ENCODE measurements at places on chromosomes 12 and 14.

GRCh38 chr14:75267141-75267721, 11.4 kb upstream of the FOS start:
- no peak for DNase-seq

DNA sequence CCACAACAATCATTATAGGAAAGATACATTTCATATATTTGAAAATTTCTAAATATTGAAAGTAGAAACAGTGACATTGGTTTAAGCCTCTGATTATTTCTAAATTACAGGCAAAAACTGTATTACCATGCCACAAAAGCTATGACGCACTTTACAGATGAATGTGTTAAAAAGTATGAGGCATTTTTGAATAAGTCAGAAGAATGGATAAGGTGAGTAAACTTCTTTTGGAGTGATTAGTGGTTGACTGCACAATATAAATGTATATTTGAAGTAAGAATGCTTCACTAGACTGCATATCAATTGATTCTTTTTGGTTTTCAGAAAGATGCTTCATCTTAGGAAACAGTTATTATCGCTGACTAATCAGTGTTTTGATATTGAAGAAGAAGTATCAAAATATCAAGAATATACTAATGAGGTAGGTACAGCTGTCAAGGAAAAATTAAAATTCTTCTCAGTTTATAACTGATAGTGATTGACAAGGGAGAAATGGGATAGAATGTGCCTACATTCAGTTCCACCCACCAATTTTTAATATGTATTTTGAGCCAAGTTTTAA, 45.0 kb downstream of the TBK1 start:
- DNase-seq = no peak

- DNase-seq = no peak
These were observed 751.3 kb upstream of the LRFN5 start for GRCh38 chr14:40855343-40855742.

DNA sequence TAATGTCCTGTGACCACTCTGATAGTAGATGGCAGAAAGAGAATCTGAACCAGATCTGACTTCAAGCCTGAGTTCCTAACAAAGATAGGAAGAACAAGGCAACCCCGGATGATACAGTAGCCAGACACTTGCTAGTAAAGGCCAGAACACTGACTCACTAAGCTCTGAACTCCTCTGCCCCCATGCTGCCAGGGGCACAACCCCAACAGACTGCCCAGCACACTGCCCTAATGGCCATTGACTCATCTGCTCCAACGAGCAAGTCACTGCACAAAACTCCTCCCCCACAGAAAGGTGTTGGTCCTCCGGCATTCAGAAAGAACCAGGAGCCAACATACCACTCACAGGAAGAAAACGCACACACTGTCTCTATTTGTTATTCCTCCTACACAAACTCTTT, 179.6 kb upstream of the NUDT4 start:
- no peak for DNase-seq

DNA sequence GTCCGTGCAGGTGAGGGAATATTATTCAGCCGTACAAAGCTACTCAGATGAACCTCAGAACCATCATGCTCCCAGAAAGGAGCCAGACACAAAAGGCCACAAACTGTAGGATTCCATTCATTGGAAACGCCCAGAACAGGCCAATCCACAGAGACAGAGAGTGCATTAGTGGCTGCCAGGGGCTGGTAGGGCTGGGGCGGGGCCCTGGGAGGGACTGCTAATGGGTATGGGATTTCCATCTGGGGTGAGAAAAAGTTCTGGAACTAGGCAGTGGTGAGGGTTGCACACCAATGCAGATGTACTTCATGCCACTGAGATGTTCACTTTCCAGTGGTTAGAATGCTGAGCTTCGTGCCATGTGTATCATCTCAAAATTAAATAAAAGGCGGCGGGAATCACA, 101.1 kb downstream of the RFLNA start:
- DNase-seq = no peak

- no peak for DNase-seq
These were observed 159.7 kb downstream of the ANKS1B start for GRCh38 chr12:99824900-99825542.

DNA sequence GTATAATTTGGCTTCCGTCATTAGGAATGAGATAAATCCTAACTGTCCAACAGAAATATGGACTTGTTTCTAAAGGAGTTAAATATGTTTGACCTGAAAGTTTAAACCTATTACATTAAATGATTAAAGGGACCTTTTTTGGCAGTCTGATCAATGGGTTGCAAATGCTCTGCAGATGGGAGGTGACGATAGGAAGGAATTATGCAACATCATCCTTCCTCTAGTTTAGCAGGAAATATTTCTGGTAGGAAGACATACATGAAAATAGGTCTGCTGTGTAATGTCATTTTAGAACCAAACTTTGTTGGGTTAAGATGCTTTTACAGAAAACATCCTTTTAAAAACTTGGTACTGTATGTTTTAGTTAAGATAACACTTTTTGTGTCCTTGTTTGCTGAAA, 2.6 kb downstream of the LRRC10 start:
- DNase-seq = no peak

DNA sequence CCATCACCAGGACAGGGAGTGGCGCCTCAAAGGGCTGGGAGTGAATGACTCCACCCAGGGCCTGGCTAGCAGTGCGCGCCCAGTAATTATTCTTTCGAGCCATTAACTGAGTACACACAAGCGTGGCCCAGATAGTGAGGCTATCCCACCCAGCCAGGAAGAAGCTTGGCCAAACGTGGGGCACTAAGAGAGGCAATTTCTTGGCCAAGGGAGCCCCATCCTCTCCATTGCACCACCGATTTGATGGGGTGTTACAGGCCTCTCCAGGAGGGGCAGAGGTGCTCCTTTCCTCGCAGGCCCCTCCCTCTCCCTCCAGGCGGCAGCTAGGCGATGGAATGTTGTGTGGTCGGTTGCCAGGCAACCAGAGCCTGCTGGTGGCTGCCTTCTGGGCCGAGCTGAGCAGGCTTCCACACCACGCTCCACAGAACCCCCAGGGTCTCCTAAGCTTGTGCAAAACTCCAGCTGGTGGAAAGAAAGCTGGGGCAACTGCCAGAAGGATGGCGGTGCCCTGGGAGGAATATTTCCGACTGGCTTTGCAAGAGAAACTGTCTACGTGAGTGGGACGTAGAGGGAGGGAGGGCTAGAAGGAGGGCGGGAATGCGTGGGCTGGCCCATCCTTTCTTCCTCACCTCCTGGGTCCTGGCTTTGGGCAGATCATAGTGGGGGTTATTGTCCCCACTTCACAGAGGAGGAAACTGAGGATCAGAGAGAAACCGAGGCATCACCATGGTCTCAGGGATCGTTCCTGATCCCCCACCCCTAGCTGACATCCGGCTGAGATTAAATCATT, at the start of gene CFAP73:
TSS of gene CFAP73 (plus strand) at position 364 of the 790 bp plus-strand sequence. CDS start at position 498, 134 bp downstream.
- DNase-seq = no peak

GRCh38 chr14:94343238-94344005, 20.3 kb upstream of the SERPINA6 start:
- no peak for DNase-seq

DNA sequence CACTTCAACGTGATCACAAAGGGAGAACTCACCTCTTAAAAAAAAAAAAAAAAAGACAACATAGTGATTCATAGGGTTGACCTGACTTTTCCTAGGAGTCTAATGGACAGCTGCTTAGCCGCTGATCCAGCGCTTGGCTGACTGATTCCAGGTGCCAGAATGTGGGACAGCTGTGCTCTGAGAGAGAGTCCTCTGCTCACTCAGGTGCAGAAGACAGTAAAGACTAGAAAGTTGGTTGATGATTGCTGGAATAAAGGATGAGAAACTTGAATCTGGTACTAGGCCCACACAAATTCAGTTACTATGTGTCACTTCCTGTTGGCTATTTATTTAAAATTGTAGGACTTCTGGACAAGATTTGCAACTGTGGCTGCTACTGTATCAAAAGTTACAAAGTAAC, 229.4 kb downstream of the CHST11 start:
- DNase-seq = no peak

- no peak for DNase-seq
These were observed 1409.5 kb downstream of the AACS start for GRCh38 chr12:126474703-126475102.

- no peak for DNase-seq
These were observed 95.7 kb upstream of the SOX5 start for GRCh38 chr12:24044941-24045703.

GRCh38 chr12:50662116-50662510, 101.8 kb upstream of the ATF1 start:
- no peak for DNase-seq

GRCh38 chr14:43503508-43503907, 1003.6 kb downstream of the FSCB start:
- DNase-seq = no peak

- no peak for DNase-seq
These were observed 25.2 kb upstream of the PNMA1 start for GRCh38 chr14:73739174-73739898.

DNA sequence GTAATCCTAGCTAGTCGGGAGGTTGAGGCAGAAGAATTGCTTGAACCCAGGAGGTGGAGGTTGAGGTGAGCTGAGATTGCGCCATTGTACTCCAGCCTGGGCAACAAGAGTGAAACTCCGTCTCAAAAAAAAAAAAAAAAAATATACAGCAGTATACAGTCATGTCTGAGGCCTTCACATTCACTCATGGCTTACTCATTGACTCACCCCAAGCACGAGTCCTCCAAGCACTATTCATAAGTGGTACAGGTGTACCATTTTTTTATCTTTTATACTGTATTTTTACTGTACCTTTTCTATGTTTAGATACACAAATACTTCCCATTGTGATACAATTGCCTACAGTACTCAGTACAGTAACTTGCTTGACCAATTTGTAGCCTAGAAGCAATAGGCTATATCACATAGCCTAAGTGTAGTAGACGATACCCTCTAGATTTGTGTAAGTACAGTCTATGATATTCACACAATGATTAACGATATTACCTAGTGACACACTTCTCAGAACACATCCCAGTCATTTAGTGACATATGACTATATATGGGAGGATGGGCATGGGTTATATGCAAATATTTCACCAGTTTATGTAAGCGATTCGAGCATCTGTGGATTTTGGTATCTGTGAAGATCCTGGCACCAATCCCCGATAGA, 12.2 kb downstream of the LLPH start:
- no peak for DNase-seq

- DNase-seq = no peak
These were observed 43.7 kb upstream of the HECTD1 start for GRCh38 chr14:31251028-31251958.

- DNase-seq = no peak
These were observed 101.1 kb downstream of the CRADD start for GRCh38 chr12:93778306-93778705.

- DNase-seq = no peak
These were observed 115.7 kb downstream of the PCNX1 start for GRCh38 chr14:71022939-71023338.

GRCh38 chr12:51407604-51408003, 16.4 kb upstream of the GALNT6 start:
- DNase-seq = no peak

- DNase-seq = no peak
These were observed 40.1 kb upstream of the STAB2 start for GRCh38 chr12:103546959-103547358.

DNA sequence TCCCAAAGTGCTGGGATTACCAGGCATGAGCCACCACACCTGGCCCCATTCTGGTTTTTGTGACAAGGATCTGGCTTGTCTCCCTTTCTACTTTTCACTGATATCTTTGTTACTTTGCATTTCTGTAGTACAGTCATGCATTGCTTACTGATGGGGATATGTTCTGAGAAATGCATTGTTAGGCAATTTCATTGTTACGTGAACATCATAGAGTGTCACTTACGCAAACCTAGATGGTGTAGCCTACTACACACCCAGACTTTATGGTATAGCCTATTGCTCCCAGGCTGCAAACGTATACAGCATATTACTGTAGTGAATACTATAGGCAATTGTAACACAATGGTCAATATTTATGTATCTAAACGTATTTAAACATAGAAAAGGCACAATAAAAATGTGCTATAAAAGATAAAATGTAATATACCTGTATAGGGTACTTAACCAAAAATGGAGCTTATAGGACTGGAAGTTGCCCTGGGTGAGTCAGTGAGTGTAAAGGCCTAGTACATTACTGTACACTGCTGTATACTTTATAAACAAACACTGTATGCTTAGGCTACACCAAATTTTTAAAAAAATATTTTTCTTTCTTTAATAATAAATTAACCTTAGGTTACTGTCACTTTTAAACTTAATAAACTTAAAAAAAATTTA, 16.0 kb downstream of the MRPL42 start:
- no peak for DNase-seq

GRCh38 chr12:26143291-26143690, 18.5 kb upstream of the BHLHE41 start:
- no peak for DNase-seq

- no peak for DNase-seq
These were observed 376.3 kb upstream of the RGS6 start for GRCh38 chr14:71555654-71556559.

DNA sequence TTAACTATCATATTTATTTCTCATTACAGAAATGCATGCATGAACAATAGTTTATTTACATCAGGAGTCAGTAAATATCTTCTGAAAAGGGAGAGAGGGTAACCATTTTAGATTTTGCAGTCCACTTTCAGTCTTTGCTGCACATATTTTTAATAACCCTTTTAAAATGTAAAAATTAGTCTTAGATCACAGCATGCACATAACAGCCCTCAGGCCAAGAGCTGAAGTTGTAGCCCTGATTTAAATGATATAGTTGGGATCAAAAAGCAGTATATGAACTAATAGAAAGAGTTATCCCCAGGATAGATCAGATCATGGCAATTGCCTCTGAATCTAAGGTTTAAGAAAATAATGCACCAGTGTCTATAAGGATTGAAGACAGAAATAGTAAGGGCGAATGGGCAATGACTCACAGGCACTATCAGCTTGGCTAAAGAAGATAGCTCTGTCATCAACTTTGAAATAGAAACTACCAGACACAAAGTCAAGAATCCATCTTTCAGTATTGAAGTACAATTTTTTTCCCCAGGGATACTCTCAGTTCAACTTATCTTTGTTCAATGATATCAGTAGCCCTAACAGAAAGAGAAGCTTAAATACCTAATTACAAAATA, 13.1 kb upstream of the CLEC7A start:
- no peak for DNase-seq

GRCh38 chr14:60773558-60773957, 39.0 kb downstream of the MNAT1 start:
- no peak for DNase-seq

DNA sequence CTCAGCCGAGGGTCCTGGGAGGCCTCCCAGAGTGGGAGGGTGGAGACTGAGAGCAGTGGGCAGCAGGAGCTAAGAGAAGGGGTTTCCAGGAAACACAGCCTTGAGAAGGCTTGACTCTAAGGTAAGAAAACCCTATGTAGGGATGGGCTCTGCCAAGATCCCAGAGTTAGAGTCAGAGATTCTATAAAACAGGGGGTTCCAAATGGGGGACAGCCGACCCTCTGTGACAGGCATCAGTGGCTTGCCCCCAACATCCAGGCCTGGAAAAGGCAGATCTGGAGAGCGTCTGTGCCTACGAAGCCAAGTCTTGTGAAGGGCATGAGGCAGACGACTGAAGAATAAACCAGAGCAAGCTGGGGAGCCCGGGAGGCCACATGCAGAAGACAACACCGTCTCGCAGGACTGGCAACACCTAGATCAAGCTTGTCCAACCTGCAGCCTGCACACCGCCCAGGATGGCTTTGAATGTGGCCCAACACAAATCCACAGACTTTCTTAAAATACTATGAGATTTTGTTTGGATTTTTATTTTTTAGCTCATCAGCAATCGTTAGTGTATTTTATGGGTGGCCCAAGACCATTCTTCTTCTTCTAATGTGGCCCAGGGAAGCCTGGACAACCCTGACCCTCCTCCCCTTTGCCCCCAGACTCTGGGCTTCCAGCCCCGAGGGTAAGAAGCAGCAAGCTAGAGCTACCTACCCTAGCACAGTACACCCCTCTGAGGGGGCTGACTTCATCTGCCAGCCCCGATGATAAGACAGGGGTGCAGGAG, 42.1 kb downstream of the PRMT8 start:
- DNase-seq = no peak

Measured in activated CD4-positive, CD25-positive, alpha-beta regulatory T cell (primary cell).